ENCODE measurements at places on chromosomes 3 and 15. TPM values are rescaled to one million over a fixed set of nuclear protein-coding genes. Genes with fewer than 3 reads are reported as not detected.

The CCDC39 gene
- not detected for total RNA-seq

The GOLGA8T gene
- total RNA-seq: not detected

The ACKR2 gene
- 1.3 TPM for total RNA-seq

The REC114 gene
- total RNA-seq: not detected

The CCDC13 gene
- total RNA-seq: not detected

GRCh38 chr3:195169011-195169649 lies 101.8 kb downstream of the XXYLT1 start:
- DNase-seq: no peak

GRCh38 chr3:187630404-187630803 lies 39.8 kb downstream of the SST start:
- DNase-seq: peak; percentile 43

- DNase-seq: peak; percentile 71
Observed at GRCh38 chr3:55622116-55622515, 135.0 kb upstream of the WNT5A start.

DNA sequence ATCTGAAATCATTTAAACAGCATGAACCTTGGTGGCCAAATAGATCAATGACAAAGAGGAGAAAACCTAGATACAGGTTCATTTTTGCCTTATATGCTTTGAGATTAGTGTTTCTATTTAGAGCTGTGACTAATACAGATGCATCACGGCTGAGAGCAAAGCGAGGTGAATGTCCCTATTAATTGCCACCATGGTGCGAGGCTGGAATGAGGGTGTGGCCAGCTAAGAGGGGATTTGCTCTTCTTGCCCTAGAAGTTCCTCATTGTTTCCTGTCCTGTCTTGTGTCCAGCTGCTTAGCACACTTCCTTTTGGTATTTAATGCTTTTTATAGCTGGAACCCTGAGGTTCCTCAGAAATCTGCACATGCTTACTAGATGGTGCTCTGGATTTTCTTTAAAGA lies 339.1 kb upstream of the RGMA start:
- no peak for DNase-seq

DNA sequence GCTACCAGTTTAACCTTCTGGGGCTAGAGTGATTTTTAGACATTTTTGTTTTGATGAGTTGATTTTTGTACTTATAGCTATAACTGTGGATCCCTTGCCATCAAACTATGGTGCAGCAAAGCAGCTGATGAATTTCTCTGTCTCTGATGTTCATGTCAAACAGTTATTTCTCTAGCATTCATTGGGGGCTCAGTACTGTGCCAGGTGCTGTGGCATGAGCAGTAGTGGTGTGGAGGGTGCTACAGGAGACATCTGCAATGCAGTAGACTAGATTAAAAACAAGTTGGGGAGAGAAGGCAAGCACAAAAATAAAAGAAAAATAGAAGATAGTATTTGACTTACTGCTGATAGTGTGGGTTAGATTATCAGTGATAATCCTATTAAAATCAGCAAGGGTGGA lies 95.3 kb downstream of the AKAP13 start:
- DNase-seq: no peak

- DNase-seq: no peak
Observed at GRCh38 chr3:131178710-131179375, 152.2 kb downstream of the NEK11 start.

- DNase-seq: no peak
Observed at GRCh38 chr3:84100861-84101260, 857.9 kb upstream of the CADM2 start.

DNA sequence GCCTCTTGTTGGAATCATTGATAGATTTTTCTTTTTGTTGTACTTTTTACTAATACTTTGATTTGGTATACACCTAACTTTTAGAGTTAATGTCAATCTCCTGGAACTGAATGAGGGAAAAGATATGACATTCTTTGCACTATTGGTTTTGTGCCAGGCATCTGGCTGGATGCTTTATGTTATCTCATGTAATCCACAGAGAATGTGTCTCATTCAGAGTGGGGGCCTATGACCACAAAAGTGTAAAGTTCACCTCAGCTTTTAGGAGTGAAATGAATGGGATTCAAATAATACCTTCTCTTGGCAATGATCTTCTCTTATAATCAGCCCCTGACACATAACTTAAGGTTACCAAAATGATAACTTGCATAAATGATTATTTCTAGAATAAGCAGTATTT lies 329.1 kb upstream of the ROPN1 start:
- DNase-seq: no peak

DNA sequence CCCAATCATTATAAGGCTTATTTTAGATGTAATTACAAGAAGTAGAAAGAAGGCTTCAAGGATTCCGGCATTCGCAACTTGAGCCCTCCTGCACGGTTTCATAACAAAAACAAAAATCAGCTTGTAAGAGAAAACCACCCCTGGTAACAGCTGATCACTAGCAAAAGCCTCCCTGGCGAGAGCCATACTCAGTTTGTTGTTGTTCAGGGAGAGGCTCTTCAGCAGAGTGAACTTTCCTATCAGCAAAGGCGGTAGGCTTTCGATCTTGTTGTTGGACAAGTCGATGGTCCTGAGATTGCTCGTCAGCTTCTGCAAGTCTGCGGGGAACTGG lies 710 bp downstream of the LRRC57 start:
- DNase-seq: no peak

- DNase-seq: no peak
Observed at GRCh38 chr15:70132139-70132538, 34.4 kb upstream of the TLE3 start.

All from PC-3 (cell line).